ENCODE measurements at places on chromosomes 6 and 20. TPM values are rescaled to one million over a fixed set of nuclear protein-coding genes. Genes with fewer than 3 reads are reported as not detected.
A peak's percentile ranks its signal among the peaks of the same experiment; 100 is the strongest.

GRCh38 chr6:70280400-70280853 is 22.5 kb downstream of the COL9A1 start:
- H3K27me3 ChIP-seq, result peaks cover 4% of the 10 kb centered on the region
- no peak overlapping the region for H3K4me3 ChIP-seq

DNA sequence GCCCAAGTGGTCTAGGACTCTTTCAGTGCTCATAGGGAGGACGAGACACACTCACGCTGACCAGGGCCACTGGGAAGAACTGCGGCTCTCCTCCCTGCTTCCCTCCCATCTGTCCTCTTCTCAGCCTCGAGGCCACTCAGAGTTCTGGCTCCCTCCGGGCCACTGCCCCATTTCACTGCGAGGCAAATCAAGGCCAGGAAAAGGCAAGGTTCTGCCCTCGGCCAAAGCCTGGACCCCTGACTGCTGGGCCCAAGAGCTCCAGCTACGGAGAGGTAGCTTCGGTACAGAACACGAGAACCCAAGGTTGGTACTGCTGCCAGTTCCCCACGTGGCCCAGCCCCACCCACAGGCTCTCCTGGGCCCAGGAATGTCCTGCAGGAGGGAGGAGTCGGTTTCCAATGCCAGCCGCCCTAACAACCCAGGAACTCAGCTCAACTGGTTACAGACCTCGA is 14.7 kb downstream of the PI16 start:
- no peaks in the 10 kb centered on the region for H3K27me3 ChIP-seq
- no peak for DNase-seq
- no peak overlapping the region for H3K4me3 ChIP-seq
- peaks cover 37% of the 10 kb centered on the region for H3K36me3 ChIP-seq

DNA sequence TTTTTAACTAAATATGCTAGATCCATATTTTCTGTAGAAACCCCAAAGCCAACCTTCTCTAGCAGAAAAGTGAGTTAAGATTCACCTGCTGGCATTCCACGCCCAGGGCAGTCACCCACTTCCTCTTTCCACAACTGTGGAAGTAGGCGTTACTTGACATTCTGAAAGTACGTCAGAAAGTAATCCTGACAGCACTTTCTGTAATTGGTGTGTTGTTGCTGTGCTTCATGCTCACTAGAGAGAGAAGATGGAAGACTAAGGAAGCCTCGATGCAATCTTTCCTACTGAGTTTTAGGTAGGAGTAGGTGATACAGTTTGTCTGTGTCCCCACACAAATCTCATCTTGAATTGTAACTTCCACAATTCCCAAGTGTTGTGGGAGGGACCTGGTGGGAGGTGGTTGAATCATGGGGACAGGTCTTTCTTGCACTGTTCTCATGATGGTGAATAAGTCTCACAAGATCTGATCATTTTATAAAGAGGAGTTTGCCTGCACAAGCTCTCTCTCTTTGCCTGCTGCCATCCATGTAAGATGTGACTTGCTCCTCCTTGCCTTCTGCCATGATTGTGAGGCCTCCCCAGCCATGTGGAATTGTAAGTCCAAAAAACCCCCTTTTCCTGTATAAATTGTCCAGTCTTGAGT is 101.1 kb downstream of the MAP3K7 start:
- no peak overlapping the region for H3K4me3 ChIP-seq
- no peak overlapping the region for H3K27ac ChIP-seq
- no peak for DNase-seq

GRCh38 chr20:32004963-32005362 is 5.3 kb upstream of the CCM2L start:
- DNase-seq, result no peak
- H3K4me3 ChIP-seq, result no peak overlapping the region
- H3K36me3 ChIP-seq, result no peaks in the 10 kb centered on the region
- H3K27me3 ChIP-seq, result no peaks in the 10 kb centered on the region
- no peak overlapping the region for H3K27ac ChIP-seq
- H3K4me1 ChIP-seq, result no peaks in the 10 kb centered on the region

DNA sequence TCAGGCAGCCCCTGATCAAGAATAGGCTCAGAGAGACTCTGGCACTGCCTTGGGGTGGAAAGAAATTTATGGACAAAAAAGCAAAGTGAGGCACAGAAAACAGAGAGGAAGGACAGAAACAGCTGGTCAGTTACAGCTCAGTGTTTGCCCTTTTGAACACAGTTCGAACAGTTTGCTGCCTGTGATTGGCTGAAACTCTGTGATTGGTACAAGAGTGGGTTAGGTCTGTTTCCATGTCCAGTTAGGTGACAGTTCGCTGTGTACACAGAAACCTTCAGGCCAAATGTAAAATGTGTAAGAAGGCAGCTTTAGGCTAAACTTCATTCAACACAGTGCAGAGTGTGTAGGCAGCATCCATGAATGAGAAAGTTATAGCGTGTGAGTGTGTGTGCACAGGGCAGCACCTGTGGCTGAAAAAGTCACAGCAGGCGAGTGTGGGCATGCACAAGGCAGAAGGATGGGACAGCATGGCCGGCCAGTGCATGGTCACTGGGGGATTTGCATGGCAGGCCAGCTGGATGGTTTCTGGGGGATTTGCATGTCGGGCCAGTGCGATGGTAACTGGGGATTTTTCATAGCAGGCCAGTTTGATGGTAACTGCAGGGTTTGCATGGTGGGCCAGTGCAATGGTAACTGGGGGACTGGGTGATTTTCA is 75.4 kb upstream of the FRMD1 start:
- no peaks in the 10 kb centered on the region for H3K36me3 ChIP-seq
- no peaks in the 10 kb centered on the region for H3K4me1 ChIP-seq
- no peaks in the 10 kb centered on the region for H3K27me3 ChIP-seq
- H3K4me3 ChIP-seq, result no peak overlapping the region
- H3K27ac ChIP-seq, result no peak overlapping the region

GRCh38 chr6:33607784-33608161 is 13.3 kb upstream of the ITPR3 start:
- H3K36me3 ChIP-seq, result no peaks in the 10 kb centered on the region
- DNase-seq, result no peak
- H3K27me3 ChIP-seq, result no peaks in the 10 kb centered on the region
- no peak overlapping the region for H3K27ac ChIP-seq

DNA sequence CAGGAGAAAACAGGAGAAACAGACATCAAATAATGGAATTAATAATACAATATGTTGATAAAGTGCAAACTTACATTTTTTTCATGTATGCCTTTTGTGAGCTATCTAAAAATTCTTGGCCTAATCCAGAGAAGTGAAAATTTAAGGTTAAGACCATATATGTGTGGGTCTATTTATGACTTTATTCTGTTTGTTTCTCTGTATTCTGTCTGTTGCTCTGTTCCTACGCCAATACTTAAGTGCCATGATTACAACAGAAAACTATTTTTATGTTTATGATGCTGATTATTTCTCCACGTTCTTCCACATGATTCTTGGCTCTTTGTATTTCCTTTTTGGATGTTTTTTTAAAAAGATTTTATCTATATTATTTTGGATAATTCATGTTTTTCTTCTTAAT is 109.6 kb upstream of the MAP3K4 start:
- no peak overlapping the region for H3K4me3 ChIP-seq
- no peaks in the 10 kb centered on the region for H3K27me3 ChIP-seq
- no peak for DNase-seq
- no peak overlapping the region for H3K27ac ChIP-seq

DNA sequence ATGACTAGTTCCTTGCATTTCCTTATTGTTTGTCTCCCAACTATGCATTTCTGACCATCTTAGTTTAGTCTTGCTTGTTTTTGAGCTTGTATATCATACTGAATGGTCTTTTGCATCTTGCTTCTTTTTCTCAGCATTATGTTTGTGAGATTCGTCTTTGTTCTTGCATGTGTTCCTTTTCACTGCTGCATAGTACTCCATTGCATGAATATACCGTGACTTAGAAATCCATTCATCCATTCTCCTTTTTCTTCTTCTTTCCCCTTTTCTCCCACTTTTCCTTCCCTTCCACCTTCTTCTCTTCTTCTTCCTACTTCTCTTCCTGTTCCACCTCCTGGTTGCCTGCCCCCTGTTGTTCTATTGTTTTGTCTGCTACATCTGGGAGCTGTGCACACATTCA is 42.8 kb downstream of the CDH22 start:
- no peak for DNase-seq
- peaks cover 4% of the 10 kb centered on the region for H3K27me3 ChIP-seq
- H3K4me1 ChIP-seq, result no peaks in the 10 kb centered on the region
- no peak overlapping the region for H3K27ac ChIP-seq

- no peaks in the 10 kb centered on the region for H3K27me3 ChIP-seq
- H3K4me3 ChIP-seq, result no peak overlapping the region
- no peaks in the 10 kb centered on the region for H3K36me3 ChIP-seq
- no peak overlapping the region for H3K27ac ChIP-seq
Measured at GRCh38 chr6:118876814-118877213, 17.1 kb upstream of the ASF1A start.

DNA sequence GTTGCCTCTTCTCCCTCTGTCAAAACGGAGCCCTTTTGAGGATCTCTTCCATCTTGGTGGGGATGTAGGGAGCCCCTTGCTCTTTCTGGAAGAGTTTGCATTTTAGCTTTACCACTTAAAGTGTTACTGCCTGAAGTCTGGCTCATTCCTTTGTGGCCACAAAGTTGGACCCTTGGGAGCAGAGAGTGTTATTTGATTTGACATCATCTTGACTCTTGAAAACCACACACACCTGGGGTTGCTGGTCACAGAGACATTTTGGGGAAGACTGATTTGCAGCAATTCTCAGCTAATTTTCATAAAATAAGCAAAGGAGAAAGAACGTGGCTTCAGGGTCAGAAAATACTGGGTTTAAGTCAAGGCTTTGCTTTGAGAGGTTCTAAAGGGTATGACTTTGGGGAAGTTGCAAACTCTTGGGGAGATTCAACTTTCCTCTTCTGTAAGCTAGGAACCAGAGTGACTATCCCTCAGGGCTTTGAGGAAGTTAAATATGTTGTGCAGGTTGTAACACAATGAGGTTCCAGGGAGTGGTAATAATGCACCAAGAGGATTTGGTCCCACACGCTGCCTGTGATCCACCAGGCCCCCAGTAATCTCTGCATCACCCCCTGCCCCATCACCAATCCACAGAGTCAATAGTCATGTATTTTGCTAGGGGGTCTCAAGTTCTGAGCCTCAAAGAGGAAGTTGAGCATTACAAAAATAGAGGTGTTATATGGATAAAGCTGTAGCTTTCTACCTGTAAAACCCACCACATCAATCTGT is 141.6 kb upstream of the SLC24A3 start:
- H3K27me3 ChIP-seq, result no peaks in the 10 kb centered on the region
- H3K27ac ChIP-seq, result peak overlapping the region; percentile 54
- H3K4me1 ChIP-seq, result peaks cover 39% of the 10 kb centered on the region
- no peaks in the 10 kb centered on the region for H3K36me3 ChIP-seq
- no peak overlapping the region for H3K4me3 ChIP-seq

- no peaks in the 10 kb centered on the region for H3K27me3 ChIP-seq
- H3K4me1 ChIP-seq, result 0 out of 2 replicates have a peak, but pooled peaks cover 3% of the 10 kb centered on the region
- H3K27ac ChIP-seq, result no peak overlapping the region
- no peaks in the 10 kb centered on the region for H3K36me3 ChIP-seq
- no peak for DNase-seq
- no peak overlapping the region for H3K4me3 ChIP-seq
Measured at GRCh38 chr20:38108986-38109541, 56.0 kb downstream of the TGM2 start.

DNA sequence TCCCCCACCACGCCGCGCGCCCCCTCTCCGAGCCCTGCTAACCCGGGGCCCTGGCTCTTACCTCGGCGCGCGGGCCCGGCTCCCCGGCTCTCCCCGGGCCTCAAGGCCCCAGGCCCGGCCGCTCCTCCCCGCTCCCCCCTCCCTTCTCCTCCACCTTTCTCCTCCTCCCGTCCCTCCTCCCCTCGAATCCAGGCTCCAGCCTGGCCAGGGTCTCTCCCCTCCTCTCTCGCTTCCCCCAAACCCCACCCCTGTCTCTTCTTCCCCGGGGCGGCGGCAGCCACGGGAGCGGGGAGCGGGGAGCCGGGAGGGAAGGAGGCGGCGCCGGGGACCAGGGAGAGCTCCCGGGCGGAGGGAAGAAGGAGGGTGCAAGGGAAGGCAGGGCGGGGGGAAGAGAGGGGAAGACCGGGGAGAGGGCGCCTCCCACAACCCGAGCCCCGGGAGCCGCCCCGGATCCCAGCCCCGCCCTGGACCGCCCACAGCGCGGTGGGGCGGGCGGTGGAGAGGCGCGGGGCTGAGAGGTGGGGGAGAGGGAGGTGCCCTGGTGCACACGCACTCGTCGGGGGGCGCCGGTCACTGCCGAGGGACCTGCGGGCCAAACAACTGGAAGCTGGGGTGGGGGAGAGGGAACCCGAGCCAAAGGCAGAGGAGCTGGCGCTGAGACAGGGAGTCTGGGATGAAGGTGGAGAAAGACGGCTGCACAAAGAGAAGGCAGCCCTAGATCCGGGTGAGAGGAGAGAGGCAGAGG is at the start of gene GABBR1:
Gene GABBR1, minus strand, starts transcription at position 395 of the 745 bp plus-strand sequence. CDS start 798 bp downstream, outside the sequence.
- H3K27me3 ChIP-seq, result no peaks in the 10 kb centered on the region
- DNase-seq, result no peak
- H3K27ac ChIP-seq, result peak within 1 kb of the TSS; percentile 17
- H3K36me3 ChIP-seq, result no peaks in the 10 kb centered on the region

DNA sequence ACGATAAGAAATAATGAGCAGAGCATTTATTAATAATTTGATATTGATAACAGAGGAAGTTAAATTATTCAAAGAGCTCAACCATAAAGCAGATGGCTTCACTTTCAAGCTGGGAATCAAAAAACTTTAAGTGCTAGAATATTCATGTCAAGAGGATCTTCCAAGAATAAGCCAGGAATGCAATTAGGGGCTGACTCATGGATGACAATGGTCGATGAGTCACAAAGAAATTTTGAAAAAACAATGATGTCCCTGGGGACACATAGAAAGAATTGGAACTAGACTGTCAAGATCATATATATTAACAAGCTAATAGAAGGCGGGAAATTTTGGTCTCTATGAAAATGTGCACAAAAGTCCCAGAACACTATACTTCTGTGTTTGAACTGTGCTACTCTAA is 304.1 kb downstream of the LAMA2 start:
- no peak overlapping the region for H3K27ac ChIP-seq
- no peak for DNase-seq
- no peak overlapping the region for H3K4me3 ChIP-seq
- H3K27me3 ChIP-seq, result no peaks in the 10 kb centered on the region

ZBTB46 gene
- 0.92 TPM for total RNA-seq

PLCB4 gene
- 0.05 TPM for total RNA-seq

CLDN20 gene
- not detected for total RNA-seq

FRK gene
- total RNA-seq, result 1.7 TPM

MROH8 gene
- total RNA-seq, result 1.5 TPM

All from GM12878 (cell line).